Activated CD8-positive, alpha-beta memory T cell treated with anti-CD3 and anti-CD28 coated beads, Interleukin-2, amount 10 ng/mL, durations not matched to agents 7 days and 5 days (primary cell): ENCODE measurements at places on chromosomes 7 and 10.
A peak's percentile ranks its signal among the peaks of the same experiment; 100 is the strongest.

GRCh38 chr7:73909051-73909941, 48.3 kb downstream of the TMEM270 start:
- DNase-seq, result no peak

- DNase-seq, result no peak
Measured at GRCh38 chr10:123888751-123889150, 2.9 kb downstream of the CPXM2 start.

- DNase-seq, result no peak
Measured at GRCh38 chr7:95874541-95875265, 102.3 kb downstream of the DYNC1I1 start.

DNA sequence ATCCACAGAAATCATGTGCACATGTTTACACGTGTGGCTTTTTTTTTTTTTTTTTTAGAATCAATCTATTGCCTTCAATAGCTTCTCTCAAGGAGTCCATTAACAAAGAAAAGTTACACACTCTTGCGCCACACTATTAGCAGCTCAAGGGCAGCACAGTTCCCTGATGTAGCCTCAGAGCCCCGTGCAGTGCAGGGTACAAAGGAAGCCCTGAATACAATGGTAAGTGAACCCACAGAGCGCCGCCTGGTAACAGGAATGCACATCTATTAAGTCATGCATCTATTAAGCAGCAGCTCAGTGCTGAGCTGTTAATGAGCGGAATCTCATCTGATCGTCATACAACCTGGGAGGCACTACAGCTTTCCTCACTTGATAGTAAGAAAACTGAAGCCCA, 113.7 kb upstream of the PDLIM1 start:
- DNase-seq, result no peak

GRCh38 chr7:38169847-38170246, 8.2 kb upstream of the STARD3NL start:
- DNase-seq, result no peak

GRCh38 chr10:97858001-97858439, 8.4 kb downstream of the GOLGA7B start:
- peak; percentile 76 for DNase-seq

DNA sequence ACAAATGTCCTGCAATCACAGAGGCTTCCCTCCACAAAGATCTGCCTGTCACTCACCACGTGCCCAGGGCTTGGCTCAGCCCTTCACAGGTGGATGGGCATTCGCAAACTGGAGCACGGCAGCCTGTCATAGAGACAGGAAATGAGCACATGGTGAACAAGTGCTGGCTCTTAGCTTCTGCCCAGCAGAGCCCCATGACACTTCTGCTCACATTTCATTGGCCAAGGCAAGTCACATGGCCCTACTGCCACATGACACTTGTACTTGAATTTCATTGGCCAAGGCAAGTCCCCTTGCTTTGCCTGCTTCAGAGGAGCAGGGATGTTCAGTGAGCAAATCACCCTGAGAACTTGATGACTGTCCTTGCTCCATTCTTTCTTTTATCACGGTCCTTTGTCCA, 110.8 kb upstream of the PPP2R2D start:
- DNase-seq, result no peak

GRCh38 chr7:13532028-13532753, 457.3 kb downstream of the ETV1 start:
- no peak for DNase-seq

DNA sequence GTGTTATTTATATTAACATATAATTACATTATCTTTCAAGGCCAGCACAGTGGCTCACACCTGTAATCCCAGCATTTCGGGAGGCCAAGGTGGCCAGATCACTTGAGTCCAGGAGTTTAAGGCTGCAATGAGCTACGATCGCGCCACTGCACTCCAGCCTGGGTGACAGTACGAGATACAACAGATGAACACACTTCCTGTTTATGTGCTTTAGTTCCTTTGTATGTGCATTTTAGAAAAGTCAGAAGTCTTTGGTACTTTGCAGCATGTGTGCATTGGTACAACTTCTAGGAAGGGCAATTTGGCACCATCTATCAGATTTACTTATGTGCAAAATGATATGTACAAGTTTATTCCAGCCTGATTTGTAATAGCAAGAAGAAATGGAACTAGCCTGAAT, 13.3 kb downstream of the SLC35G1 start:
- no peak for DNase-seq

GRCh38 chr7:55774327-55775050, 88.1 kb downstream of the SEPTIN14 start:
- no peak for DNase-seq

DNA sequence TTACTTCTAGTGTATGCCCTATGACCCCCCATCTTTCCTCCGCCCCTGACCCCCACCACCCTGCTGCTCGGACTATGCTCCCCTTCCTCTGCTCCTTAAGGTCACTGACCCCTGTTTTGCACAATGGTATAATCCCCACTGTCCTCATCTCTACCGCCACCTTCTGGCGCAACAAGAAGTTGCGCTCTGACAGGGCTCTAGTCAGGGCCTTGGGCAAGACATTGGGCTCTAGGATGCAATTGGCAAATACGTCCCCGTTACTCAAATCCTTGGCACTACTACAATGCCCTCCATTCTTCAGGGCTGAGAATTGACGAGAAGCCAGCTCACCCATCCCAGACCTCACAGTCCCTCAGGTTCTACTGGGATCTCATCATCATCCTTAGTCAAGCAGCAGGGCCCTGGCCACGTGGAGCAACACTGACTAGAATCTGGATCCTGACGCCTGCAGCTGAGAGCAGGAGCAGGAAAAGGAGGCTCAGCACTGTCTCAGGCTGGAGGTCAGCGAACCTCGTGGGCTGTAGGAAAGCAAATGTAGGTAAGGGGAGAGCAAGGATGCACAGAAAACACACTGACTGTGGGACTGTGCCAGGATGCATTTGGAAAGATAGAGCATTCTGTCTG, 10.6 kb downstream of the LRIT2 start:
- peak; percentile 62 for DNase-seq

- no peak for DNase-seq
Measured at GRCh38 chr10:60008816-60009215, 102.5 kb upstream of the CCDC6 start.

- no peak for DNase-seq
Measured at GRCh38 chr10:44928462-44928861, 17.3 kb downstream of the TMEM72 start.

DNA sequence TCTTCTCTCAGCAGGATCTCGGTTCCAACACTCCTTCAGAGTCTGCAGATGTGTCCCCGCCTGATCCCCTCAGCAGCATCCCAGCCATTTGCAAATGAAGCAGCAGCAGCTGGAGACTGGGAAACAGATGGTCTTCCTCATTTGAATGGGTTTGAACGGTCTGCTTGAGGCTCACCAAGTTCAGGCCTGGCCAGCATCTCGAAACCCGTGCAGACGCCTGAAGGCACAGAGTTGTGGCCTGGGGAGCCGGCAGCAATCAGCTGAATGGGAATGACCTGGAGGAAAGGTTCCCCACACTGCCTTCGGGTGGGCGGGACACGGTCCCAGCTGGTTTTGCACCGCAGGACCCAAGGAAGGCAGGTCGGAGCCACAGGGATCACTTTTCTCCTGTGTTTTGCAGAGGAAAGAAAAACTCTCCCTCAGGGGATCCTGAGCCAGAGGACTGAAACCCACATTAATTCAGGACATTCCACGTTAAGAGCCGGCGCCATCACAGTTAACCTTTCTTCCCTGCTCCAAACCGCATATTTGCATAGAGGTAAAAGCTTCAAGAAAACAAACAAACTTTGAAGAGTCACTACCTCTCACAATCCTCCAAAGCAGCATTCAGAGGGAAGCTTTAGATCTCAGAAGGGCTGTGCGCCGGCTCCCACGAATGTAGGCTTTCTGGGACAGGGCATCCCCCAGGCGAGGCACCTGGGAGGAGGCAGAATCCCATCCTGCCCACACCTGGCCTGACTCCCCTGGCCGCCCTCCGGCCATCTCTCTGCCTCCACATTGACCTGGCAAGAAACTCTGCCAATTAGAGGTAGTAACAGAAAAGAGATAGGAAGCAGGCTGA, 17.7 kb downstream of the FGFR2 start:
- DNase-seq, result no peak

DNA sequence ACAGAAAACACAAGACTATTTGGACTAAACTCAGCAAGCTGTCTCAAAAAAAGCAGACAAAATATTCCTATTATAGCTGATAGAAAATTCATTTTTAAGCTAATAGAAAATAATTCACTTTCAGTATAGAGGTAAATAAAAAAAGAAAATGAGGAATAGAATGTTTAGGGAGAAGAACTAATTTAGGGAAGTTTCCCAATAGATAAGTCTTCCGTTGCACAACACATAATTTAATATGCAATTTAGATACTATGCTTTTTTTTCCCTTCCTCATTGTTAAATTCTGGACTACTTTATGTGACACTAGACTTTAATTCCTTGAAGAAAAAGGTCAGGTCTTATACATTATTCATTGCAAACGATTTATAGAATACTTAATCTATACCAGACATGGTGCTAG, 10.3 kb downstream of the PNPLA8 start:
- DNase-seq, result no peak

DNA sequence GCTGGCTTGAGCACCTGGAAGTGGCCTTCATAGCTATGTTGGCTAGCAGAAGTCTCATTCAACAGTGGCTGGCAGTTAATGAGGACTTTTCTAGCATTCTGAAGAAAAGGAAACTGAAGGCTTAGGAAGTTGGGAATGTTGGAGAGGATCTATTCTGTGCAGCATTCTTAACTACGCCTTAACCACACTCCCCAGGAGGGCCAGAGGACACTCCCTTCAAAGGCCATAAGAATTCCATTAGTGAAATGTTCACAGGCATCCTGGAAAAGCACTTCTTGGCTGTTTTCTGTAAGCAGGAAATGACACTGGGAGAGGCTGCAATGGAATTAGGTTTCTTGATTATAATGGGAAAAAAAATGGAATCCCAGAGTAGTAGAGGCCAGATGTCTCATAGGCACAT, 188.9 kb downstream of the ARHGAP12 start:
- no peak for DNase-seq

DNA sequence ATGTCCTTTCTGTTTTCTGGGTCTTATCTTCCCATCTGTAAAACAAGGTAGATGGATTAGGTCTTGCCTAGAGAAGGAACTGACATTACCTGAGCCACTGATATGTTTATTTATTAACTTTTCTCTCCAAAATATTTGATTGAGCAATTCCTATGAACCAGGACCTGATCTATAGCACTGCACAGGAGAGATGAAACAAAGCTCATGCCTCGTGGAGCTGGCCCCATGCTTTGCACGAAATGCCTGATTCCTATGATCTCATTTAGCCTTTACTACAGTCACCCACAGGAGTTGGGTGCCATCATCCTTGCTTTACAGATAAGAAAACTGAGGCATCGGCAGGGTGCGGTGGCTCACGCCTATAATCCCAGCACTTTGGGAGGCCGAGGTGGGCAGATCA, 48.2 kb upstream of the ZMIZ1 start:
- no peak for DNase-seq

DNA sequence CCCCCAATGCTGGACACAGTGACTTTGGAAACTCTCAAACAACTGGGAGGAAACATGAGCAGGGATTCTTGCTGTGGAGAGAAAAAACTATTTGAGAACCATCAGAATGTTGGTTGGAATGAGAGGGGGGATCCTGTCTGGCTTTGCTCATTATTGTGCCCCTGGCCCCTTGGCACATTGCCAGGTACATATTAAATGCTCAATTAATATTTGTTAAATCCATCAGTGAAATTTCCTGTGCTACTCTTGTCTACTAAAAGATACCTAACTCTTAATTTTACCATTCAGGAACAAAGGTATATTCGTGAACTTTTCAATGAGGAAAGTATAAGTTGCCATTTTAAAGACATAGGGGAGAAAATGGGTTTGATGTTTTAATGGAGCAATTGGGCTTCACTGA, 329.4 kb downstream of the OTUD1 start:
- no peak for DNase-seq

DNA sequence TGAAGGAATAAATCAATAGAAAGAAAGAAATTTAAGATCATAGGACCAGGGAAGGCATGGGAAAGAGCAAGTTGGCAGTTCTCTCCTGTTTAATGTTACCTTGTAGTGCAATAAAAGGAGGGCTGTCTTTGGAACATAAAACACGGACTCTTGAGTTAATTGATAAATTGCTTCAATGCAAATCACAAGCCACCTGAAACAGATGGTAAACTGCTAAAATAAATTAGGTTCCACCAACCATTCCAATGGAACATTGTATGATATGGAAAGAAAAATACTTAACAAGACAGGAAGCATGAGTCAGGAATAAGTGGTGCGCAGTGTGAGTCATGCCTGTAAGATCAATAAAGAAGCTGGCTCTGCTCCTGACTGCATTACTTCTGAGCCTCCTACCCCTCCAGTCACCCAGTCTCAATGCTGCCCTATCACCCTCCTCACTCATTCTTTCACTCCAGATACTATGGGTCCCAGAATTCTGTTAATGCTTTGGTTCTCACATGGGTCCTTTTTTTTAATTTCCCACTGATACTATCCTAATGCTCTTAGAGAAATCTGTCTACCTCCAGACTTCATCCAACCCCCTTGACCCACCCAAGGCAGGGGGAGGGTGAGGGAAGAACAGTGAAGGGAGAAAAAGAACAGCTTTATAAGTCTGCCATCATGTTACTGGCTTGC, 78.9 kb downstream of the LRRC17 start:
- DNase-seq, result no peak

DNA sequence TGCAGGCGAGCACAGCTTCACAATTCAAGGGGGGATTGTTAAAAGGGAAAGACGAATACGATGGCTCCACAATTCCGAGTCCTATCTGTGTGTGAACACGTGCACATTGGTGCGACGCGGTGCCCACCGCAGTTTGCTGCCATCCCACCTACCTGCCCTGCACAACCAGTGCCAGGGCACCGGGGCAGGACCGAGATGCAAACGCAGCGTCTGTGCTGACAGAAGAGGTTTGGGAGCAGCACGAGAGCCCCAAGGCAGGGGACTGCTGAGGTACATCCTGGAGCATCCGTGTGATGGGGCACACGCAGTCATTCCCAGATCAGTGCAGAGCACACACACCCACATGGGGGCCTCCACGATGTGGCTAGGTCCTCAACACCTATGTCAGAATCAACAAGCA, 221.3 kb downstream of the DNAJB6 start:
- DNase-seq, result no peak

DNA sequence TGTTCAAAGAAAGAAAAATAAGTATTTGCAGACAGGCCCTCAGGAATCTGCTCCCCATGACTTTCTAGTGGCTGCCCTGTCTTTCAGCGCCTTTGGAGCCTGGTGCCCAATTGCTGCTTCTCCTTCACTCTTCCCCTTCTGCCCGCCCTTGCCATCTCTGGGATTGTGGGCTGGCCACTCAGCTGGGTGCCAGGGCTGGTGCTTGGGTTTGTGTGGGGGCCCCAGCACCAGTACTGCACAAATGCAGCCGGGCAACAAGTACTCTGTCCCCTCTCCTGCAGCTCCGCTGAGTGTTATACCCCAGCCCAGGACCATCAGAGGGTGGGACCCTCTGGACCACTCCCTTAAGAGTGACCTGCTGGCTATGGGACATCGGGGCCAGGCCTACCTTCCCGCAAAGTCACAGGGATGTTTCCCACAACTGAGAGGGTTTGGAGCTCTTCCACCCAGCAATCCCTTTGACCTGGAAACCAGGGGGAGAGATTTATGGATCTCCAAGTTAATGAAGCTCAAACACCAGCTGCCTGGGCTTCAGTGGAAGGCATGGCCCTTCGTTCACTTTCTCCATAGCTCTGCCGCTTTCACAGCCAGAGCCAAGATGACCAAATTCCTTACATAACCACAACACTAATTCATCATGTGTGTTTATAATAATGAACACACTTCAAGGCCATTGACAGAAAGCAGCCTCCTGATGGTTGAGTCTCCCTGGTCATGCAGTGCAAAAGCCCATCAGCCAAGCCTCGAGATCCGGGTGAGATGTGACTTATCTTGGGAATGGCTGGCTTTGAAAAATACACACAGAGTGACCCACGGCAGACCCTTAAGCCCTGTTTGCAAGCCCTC, 313.9 kb upstream of the ZNF32 start:
- DNase-seq, result peak; percentile 26

GRCh38 chr7:26100406-26101339, 51.3 kb upstream of the NFE2L3 start:
- DNase-seq, result no peak
